ENCODE measurements at places on chromosomes 5 and 9.
A peak's percentile ranks its signal among the peaks of the same experiment; 100 is the strongest.

- DNase-seq = no peak
Measured at GRCh38 chr5:54909911-54910870, 75.2 kb downstream of the ESM1 start.

- DNase-seq = no peak
Measured at GRCh38 chr9:74800226-74800625, 87.5 kb downstream of the TRPM6 start.

DNA sequence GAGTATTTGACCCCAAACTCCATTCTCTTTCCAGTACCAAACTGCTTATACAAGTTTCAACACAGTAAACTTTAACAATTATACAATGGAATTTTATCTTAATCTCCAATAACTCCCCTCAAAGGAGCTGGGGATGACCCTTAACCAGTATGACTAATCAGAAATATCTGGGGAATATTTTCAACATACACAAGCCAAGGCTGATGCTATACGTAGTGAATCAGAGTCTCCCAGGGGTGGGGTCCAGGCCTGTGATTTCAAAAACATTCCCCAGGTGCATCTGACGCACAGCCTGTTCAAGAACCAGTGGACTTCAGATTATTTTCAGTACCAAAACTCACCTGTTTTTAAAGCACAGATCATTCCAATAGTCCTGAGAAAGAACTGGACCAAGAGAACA, 11.8 kb upstream of the SEMA5A start:
- DNase-seq = no peak

DNA sequence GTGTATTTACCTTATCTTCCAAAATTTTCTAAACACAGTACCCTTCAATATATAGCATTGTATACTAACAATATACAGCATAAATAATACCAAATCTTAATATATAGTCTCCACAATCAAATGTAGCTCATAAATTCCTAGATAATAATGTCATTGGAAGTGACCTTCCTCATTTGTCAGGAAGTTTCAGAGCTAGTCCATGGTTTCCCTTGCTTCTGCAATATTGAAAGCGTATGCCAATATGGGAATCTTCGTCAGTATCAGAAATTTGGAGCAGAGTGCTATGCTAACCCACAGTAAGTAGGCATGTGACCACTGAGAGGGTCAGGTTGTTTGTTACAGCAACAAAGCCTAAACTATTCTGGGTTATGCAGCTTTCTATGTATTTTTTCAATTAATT, 774.9 kb upstream of the CDH10 start:
- DNase-seq = no peak

DNA sequence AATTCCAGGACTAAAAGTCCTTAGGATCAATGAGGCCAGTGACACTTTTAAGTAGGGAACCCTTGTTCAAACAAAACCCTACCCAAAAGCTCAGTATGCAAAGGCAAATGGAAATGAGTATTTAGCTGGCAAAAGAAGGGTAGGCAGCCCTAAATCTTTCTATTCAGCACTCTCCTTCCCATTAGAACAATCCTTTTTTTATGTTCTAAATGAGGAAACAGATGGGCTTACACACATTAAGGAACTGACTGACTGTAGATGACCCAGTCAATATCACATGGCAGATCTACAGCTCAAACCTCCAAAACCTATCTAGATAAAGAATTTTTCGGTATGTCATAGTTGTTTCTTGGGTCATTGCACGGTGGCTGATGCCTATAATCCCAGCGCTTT, 7.2 kb downstream of the CSNK1A1 start:
- DNase-seq = no peak

DNA sequence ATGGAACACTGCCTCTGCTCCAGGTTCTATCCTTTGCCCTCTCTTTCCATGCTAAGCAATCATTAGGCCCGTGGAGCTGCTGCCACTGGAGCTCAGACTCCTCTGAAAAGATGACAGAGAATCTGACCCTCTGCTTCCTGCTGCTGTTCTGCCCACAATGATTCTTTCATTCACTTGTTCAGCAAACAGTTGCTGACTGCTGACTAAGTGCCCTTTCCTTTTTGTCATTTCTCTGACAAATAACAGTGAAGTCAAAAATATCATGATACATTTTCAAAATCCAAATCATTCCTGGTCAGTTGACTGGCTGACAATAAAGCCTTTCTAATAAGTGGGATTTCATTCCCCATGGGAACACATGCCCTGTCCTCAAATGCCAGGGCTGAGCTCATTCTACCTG, 110.1 kb downstream of the SIL1 start:
- DNase-seq = no peak

DNA sequence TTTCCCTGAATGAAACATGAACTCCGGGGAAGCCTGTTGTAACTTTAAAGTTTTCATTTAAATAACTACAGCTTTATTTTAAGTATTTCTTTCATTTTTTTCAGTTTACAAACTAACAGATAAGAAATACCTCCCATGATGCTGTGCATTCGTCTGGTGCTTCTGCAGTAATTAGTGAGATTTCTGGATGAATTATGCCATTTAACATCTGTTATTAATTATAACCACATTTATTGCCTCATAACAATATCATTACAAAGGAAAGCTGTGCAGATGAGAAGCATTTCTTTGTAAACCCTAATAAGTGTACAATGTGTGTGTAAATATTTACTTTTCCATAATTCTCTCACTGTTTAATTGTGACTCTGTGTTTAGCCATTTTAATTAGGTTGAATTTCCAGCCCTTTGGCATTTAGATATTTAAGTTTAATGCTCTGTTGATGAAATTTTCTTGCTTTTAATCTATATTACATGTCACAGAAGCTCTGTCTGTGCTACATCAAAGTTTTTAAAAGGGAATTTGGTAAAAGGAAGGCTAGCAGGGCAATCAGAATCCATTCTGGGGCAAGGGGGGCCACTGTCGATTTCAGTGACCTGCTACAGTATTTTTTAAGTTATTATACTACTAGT, 418.0 kb downstream of the SPATA31D1 start:
- no peak for DNase-seq

DNA sequence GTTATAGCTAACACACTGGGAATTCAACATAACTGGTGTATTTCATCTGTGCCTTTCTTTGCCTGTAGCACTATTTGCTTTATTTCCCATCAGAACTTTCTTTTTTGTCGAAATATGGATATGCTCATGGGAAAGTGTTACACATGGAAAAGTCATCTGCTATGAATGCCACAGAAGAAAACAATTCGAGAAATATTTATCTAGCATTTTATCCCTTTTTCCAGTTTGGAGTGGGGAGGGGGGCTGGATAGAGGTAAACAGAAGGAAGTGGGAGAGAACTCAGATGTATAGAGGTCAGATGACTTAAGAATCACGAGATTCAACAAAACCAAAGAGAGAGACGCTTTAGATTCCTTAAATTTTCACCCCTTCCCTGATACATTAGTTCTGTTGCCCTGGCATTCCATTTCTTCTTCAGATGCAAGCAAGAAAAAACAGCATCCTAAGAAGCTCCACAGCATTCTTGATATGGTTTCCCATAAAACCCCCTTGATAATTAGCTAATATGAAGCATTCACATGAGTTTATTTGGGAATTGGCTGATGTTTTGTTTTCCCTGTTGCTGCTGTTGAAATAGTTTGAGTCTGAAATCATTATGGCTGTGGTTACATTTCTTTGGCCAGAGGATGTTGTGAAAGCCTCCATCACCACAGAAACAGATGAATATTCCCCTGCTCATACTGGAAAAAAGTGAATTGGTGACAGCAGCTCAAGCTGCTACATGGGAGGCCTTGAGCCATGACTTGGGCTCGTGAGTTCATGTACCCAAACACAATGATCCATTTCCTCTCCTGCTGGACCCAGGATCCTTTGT, 335.8 kb upstream of the DAB2 start:
- no peak for DNase-seq

GRCh38 chr9:129131300-129132145, 20.3 kb downstream of the PTPA start:
- peak; percentile 92 for DNase-seq

DNA sequence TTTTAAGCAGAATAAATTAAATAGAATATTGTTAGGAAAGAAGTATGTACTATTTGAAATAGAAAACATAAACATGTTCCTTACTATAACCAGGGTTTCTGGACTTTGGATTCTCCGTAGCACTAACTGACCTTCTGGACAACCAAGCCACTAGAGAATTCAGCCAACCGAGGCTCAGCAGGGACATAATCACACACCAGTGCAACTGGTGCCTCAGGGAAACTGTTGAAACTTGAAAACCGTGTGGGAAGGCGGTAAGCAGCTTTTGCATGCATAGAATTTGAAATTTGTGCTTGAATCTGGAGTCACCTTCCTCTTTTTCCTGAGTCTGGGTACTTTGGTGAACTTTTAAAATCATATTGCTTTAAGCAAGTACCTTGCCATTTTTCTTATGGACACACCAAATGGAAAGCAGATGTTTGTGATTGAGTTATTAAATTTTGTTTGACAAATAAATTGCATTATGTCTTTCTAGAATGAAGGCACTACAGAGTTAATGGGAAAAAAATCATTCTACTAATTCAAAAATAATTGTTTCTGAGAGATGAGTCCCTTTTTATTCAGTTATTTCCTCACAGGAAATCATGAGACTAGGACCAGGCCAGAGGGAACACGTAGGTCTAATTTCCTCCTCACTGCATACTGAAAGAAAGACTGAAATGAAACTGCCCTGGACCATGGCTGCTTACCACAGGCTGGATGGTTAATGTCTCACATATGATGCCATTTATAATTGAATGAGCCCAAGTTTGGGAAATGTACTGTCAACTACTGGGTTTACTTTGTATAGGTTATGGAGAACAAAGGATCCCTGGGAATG, 20.6 kb upstream of the SCAMP1 start:
- DNase-seq = no peak

DNA sequence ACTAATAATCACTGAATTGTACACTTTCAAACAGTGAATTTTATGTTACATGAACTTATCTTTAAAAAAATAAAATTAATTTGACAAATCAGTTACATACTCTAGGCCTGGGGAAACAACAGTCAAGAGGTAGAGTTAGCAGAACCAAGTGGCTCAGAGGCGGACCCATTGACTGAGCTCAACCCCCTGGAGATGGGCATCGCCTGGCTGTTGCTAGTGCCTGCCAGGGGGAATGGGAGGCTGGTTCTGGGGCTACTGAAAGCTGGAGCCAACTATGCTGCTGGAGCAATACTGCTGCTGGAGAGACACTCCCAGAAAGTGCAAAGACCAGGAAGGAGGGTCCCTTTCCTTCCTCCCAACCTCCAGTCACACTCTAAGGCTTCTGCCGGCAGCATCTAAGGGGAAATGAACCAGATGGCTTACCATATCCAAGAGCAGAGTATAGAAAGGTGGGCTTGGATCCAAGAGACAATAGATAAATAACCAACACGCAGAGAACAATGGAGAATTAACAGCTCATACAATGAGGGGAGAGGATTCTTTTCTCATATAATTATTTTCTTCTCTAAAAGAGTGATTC, 40.3 kb upstream of the ANKRD55 start:
- DNase-seq = no peak

DNA sequence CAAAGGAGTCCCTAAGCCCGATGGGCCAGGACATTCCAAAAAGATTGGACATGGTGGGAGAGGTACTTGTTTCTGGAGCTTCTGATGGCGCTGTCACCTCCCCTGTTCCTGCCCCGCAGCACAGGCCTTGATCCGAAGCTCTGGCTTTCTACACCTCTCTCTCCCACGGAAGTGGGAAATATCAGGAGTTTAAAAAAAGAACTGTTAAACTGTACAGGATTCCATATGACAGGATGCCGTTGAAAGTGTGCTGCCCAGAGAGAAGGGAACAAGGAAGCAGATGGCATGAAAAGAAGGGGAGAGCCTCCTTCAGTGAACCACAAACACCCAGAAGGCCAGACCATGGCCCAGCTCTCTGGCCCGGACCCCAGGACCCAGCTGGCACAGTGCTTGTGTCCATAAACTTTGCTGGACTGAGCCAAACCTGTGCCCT, 26.8 kb upstream of the SLC2A8 start:
- no peak for DNase-seq

DNA sequence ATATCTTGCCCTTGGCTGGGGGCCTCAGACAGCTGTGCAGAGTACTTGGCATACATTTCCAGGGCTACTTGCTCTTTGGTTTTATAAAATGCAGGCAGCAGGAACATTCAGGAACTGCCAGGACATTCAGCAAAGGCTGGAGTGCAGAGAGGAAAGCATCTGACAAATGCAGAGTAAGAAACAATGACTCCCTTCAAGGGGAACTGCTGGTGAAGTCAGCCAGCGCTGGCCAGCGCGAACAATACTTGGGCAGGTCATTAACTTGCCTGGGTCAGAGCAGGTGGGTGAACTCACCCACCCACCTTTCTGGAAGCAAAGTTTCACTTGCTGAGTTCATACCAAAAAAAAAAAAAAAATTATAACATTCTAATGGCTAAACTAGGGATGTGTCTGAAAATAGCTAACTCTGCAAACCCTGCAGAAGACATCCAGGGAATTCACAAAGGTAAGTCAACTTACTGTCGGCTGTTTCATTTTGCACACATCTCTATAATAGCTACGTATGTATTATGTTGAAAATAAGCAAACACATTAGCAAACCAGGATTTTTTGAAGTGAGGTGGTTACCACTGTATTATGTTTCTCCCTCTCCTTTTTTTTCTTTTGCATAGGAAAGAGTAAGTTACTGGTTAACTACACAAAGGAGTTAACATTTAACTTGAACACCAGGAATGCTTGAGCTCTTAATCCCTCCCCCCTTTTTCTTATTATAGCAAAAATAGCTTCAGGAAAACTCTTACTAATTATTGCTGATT, 152.2 kb downstream of the GLIS3 start:
- DNase-seq = no peak

DNA sequence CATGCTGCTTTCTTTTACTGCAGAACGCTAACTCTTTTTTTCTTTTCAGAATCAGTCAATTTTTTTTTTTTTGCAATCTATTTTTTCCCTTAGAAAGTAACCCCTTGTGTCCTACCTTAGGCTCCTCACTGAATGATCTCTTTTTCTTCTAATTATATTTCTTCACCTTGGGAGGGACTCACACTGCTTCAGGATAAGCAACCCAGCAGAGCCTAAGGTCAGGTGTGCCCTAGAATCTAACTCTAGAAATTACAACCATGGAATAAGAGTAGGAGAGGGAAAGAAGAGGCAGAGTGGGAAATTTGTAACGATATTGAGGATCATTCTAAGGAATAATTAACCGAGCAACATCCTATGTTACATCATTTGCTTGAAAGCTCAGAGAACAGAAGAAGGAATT, 564.0 kb upstream of the MEF2C start:
- DNase-seq = no peak

DNA sequence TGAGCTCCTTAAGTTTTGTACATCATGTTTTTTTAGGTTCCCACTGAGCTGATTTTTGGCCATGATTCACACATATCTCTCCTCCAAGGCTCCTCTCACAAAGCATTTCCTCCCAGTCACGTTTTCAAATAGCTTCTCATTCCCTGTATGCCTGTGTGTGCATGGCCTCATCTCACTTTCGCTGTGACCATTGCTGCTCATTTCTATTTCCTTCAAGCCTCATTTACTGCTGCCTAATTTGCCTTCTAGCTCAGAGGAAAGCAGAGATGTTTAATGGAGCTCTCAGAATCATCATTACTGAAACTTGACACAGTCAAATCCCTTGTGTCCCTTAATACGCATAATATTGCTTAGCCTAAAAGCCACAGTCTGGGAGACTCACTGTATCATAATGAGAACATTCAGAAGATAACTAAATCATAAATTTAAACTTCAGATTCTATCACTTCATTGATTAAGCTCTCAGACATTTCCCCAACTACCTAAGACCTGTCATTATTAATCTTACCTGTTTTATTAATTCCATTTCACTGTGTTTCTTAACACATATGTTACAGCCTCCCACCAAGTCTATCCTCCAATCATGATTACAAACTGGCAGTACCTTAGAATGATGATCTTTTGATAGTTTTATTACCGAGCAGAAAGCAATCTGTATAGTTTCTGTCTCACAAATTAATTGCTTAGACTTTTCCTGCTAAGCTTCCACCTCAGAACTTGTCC, 278.3 kb upstream of the PTGER4 start:
- DNase-seq = no peak

GRCh38 chr5:21806943-21807342, 1046.2 kb downstream of the CDH12 start:
- DNase-seq = no peak

Measured in stimulated activated CD8-positive, alpha-beta memory T cell treated with anti-CD3 and anti-CD28 coated beads, Interleukin-4, amount 100 ng/mL, for 48 hours (primary cell).